Effector memory CD8-positive, alpha-beta T cell (primary cell): ENCODE measurements at places on chromosomes 7 and 10.

DNA sequence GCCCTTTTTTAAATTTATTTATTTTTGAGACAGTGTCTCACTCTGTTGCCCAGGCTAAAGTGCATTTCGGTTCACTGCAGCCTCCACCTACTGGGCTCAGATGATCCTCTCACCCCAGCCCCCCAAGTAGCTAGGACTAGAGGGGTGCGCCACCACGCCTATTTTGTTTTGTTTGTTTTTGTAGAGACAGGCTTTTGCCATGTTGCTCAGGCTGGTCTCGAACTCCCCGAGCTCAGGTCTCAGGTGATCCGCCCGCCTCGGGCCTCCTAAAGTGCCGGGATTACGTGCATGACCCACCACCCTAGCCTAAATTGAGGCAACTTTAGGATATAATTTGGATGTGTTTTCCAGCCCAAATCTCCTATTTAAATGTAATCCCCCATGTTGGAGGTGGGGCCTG is 805 bp downstream of the ZNF736 start:
- peak overlapping the region; percentile 94 for H3K4me3 ChIP-seq
- H3K27me3 ChIP-seq: no peaks in the 10 kb centered on the region
- H3K36me3 ChIP-seq: peaks cover 6% of the 10 kb centered on the region
- peak overlapping the region; percentile 94 for H3K27ac ChIP-seq

- DNase-seq: no peak
- no peaks in the 10 kb centered on the region for H3K27me3 ChIP-seq
- no peaks in the 10 kb centered on the region for H3K36me3 ChIP-seq
These were observed 362.5 kb upstream of the PCDH15 start for GRCh38 chr10:55163388-55163979.

GRCh38 chr10:92264249-92264648 is 26.6 kb downstream of the CPEB3 start:
- no peak for DNase-seq
- peaks cover 4% of the 10 kb centered on the region for H3K4me1 ChIP-seq
- H3K27ac ChIP-seq: no peak overlapping the region
- no peak overlapping the region for H3K4me3 ChIP-seq
- no peaks in the 10 kb centered on the region for H3K36me3 ChIP-seq

GRCh38 chr7:15446280-15446679 is 115.5 kb downstream of the AGMO start:
- no peaks in the 10 kb centered on the region for H3K36me3 ChIP-seq
- no peaks in the 10 kb centered on the region for H3K4me1 ChIP-seq
- no peak for DNase-seq

DNA sequence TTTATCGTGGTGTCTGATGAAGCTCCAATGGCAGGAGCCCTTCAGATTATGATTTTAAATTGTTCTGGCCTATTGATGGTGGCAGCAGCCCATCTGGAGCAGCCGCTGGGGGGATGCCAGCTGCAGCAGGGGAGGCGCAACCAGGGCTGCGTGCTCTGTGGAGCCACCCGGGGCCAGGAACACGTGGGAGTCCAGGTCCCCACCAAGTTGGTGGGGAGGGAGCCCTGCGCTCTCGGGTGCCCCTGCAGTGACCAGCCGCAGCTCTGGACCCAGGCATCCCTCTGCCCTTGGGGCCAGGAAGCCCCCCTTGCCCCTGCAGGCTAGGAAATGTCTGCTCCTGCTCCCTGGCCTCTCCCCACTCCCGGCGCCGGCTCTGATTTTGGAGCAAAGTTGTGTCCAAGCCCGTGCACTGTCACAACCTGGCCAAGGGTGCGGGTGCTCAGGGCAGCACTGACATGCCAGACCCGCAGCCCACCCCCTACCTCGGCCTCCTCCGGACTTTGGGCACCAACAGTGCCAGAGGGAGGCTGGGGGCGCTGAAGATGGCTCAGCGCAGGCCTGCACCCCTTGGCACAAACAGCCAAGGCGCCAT is 147.2 kb upstream of the ADO start:
- no peaks in the 10 kb centered on the region for H3K36me3 ChIP-seq
- no peak overlapping the region for H3K4me3 ChIP-seq
- H3K27me3 ChIP-seq: no peaks in the 10 kb centered on the region
- H3K4me1 ChIP-seq: peaks cover 5% of the 10 kb centered on the region
- DNase-seq: no peak

DNA sequence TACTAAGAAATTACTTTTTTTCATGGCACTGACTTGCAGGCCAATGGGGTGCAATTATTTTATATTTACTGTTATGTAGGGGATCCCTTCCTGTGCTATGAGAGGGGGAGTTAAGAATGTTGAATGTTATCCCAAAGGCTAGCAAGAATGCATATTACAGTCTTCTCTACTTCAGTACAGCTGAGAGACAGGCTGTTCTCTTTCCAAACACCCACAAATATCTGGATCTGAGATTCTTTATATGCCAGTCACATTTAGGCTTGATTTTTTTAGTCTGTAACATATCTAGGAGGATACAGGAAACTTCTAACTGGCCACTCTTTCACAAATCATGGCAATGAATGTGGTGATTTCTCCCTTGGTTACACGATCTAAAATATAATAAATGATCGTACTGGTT is 266.4 kb upstream of the FZD8 start:
- H3K27me3 ChIP-seq: no peaks in the 10 kb centered on the region
- H3K36me3 ChIP-seq: no peaks in the 10 kb centered on the region
- no peak overlapping the region for H3K27ac ChIP-seq
- no peaks in the 10 kb centered on the region for H3K4me1 ChIP-seq
- no peak for DNase-seq
- no peak overlapping the region for H3K4me3 ChIP-seq

DNA sequence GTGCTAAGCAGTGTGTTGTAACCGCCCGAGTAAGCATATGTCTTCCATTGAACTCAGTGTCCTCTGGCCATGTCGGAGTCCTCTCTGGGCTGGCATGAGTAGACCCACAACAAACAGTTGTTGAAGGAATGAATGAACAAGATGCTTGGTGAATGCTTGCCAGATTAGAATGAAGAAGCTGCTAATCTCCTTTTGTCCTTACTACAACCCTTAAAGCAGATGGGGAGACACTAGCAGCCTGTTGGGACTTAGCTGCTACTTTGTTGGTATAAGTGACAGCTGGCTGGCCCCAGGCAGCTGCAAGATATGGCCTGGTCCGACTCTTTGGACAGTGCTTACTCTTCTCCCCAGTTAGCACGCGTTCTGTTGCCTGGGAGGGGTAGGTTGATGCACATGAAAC is 370.1 kb downstream of the RPS24 start:
- H3K4me3 ChIP-seq: no peak overlapping the region
- peaks cover 6% of the 10 kb centered on the region for H3K4me1 ChIP-seq
- DNase-seq: no peak
- peaks cover 38% of the 10 kb centered on the region for H3K27me3 ChIP-seq

GRCh38 chr10:124517461-124517860 is 55.8 kb downstream of the LHPP start:
- no peaks in the 10 kb centered on the region for H3K36me3 ChIP-seq
- H3K27ac ChIP-seq: no peak overlapping the region
- no peaks in the 10 kb centered on the region for H3K27me3 ChIP-seq
- DNase-seq: no peak

DNA sequence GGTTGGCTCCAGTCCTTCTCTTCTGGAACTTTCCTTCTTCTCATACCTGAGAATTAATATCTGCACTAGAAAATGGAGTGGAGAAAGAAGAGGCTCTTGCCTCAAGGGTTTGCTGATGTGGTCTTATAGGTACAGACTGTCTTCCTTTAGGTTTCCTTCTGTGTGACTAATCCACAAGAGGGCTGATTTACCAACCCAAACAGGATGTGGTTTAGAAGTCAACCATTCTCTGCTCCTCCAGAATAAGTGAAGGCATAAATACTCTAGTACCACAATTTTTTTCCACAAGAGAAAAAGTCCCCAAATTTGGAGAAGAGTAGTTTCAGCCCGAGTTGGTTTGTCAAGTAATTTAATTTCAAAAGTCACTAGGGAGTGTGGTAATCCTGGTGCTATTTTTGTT is 85.8 kb downstream of the NRP1 start:
- peak; percentile 9 for DNase-seq
- H3K27ac ChIP-seq: peak overlapping the region; percentile 51
- peaks cover 19% of the 10 kb centered on the region for H3K27me3 ChIP-seq
- H3K36me3 ChIP-seq: peaks cover 6% of the 10 kb centered on the region
- H3K4me3 ChIP-seq: peak overlapping the region; percentile 40

DNA sequence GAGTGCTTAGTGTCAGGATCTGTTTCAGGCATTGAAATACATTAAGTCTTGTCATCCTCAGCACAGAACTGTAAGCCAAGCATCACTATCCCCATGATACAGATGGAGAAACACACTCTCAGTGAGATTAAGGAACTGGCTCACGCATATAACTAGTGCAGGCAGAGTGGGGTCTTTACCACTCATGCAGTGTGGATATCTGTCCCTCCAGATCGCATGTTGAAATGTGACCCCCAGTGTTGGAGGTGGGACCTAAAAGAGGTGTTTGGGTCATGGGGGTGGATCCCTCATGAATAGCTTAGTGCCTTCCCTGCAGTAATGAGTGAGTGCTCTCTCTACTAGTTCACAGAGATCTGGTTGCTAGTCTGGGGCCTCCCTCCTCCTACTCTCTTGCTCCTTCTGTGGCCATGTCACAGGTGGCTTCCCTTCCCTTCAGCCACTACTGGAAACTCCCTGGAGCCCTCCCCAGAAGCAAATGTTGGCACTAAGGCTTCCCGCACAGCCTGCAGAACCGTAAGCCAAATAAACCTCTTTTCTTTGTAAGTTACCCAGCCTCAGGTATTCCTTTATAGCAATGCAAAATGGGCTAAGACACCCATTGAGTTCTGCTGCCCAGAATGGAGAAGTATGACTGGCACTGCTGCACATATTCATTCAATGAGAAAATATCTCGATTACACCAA is 31.8 kb upstream of the MSMB start:
- H3K4me3 ChIP-seq: no peak overlapping the region
- no peaks in the 10 kb centered on the region for H3K36me3 ChIP-seq
- DNase-seq: no peak
- H3K4me1 ChIP-seq: peaks cover 18% of the 10 kb centered on the region
- H3K27ac ChIP-seq: no peak overlapping the region
- no peaks in the 10 kb centered on the region for H3K27me3 ChIP-seq

DNA sequence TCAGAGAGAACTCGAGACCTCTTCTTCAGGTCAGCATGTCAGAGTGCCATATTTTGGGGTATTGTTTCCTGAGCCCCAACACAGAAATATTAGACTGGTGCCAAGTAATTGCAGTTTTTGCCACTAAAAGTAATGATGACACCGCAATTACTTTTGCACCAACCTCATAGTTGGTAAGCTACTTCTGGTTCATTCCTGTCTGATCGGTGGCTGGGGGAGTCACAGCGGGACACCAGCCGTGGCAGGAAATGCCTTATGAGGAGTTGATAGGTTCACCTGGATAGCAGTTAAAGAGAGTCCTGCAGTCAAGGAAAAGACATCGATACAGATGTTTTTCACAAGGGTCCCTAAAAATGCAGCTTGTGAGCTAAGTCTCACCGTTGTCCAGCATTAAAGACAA is 23.9 kb upstream of the ATP6V0A4 start:
- H3K27me3 ChIP-seq: peaks cover 18% of the 10 kb centered on the region
- H3K4me3 ChIP-seq: no peak overlapping the region
- DNase-seq: no peak
- peaks cover 4% of the 10 kb centered on the region for H3K4me1 ChIP-seq

- H3K4me3 ChIP-seq: no peak overlapping the region
- H3K36me3 ChIP-seq: peaks cover 4% of the 10 kb centered on the region
- no peak for DNase-seq
- no peak overlapping the region for H3K27ac ChIP-seq
These were observed 647.7 kb upstream of the GALNT17 start for GRCh38 chr7:70484255-70484654.

DNA sequence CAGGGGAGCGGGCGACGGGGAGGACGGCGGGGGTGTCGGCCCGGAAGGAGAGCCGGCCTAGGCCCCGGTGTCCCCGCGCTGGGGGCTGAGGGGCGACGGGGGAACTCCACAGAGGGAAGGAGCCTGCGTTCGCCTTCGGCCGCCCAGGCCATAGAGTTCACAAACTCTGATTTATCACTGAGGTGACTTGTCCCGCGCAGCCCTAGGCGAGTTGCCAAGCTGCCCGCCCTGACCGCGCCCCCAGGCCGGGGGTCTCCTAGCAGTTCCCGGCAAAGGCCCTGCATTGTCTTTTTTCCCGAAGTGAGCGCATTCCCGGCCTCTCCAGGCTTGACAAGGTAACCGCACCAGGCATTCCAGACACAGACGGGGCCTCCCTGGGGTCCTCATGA is 2.9 kb upstream of the NKX6-2 start:
- no peak overlapping the region for H3K4me3 ChIP-seq
- no peak overlapping the region for H3K27ac ChIP-seq
- H3K36me3 ChIP-seq: no peaks in the 10 kb centered on the region
- H3K27me3 ChIP-seq: peaks cover 23% of the 10 kb centered on the region

DNA sequence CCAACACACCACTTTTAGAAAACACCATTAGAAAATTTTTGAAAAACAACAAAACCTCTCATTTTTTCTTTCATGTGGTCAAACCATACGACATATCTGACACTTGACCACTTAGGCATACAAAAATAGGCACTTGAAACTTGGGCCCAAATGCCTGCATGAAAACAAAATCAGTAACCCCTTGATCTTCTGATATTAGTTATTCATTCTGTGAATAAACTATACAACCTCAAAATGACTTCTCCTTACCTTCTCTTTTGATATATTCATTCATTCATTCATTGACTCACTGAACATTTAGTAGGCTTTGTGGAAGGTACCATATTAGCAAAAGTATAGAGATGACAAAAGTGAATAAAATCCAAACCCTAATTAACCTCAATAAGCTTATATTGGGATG is 26.4 kb downstream of the ITGB1 start:
- no peak overlapping the region for H3K4me3 ChIP-seq
- peaks cover 78% of the 10 kb centered on the region for H3K36me3 ChIP-seq
- peak overlapping the region; percentile 21 for H3K27ac ChIP-seq
- no peaks in the 10 kb centered on the region for H3K27me3 ChIP-seq
- no peak for DNase-seq

DNA sequence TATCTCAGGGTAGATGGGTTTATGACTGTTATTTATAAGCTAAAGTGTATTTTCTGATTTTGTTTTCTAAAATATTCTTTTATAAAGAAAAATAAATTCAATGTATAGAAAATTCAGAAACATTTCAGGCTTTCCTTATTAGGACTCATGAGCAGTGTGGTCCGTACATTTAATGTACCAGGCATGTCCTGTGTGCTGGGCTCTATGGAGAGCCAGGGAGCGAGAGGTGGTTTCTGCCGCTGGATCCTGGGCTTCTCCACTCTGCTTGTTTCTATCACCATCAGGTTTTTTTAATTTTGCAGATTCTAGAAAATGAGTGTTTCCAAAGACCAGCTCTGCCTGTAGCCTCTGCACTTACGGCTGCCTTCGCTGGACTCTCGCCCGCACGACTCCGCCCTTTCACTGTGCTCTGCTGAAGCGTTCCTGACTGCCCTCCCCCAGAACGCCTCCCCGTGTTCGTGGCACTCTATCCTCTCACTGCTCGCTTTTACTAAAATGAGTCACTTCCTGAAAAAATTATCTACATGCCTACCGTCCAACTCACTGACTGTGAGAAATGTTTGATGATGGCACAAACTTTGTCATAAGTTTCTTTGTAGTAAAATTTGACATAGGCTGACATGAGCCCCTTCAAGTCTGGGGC is 188.5 kb downstream of the ZMYND11 start:
- peak overlapping the region; percentile 59 for H3K27ac ChIP-seq
- no peaks in the 10 kb centered on the region for H3K36me3 ChIP-seq
- peak overlapping the region; percentile 75 for H3K4me3 ChIP-seq
- peaks cover 25% of the 10 kb centered on the region for H3K4me1 ChIP-seq
- peak; percentile 49 for DNase-seq

GRCh38 chr10:101257084-101257483 is 27.8 kb upstream of the LBX1 start:
- H3K4me3 ChIP-seq: no peak overlapping the region
- H3K4me1 ChIP-seq: no peaks in the 10 kb centered on the region
- DNase-seq: no peak
- H3K27ac ChIP-seq: no peak overlapping the region

GRCh38 chr10:118587881-118588651 is 7.4 kb downstream of the PRLHR start:
- no peak overlapping the region for H3K4me3 ChIP-seq
- no peaks in the 10 kb centered on the region for H3K36me3 ChIP-seq
- no peaks in the 10 kb centered on the region for H3K4me1 ChIP-seq
- H3K27ac ChIP-seq: no peak overlapping the region
- H3K27me3 ChIP-seq: peaks cover 39% of the 10 kb centered on the region
